Stromal cell of bone marrow (primary cell): ENCODE measurements at places on chromosomes 16 and 17.
A peak's percentile ranks its signal among the peaks of the same experiment; 100 is the strongest.

DNA sequence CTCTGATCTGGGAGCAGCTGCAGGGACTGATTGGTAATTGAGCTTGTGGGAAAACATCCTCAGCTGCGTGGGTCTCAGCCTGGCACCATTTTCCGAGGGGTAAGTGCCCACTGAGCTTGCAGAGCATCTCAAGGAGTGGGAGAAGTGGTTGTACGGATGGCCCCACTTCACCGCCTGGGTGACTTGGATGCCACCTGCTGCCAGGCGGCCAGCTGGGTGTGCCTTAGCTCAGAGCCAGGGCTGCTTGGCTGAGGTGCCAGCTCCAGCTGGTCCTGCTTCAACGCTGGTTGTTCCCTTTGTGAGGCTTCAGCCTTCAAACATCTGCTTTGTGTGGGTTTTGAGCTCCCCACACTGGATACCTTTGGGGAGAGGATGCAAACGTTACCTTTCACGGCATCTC is 482.7 kb upstream of the EEF2KMT start:
- DNase-seq: no peak

DNA sequence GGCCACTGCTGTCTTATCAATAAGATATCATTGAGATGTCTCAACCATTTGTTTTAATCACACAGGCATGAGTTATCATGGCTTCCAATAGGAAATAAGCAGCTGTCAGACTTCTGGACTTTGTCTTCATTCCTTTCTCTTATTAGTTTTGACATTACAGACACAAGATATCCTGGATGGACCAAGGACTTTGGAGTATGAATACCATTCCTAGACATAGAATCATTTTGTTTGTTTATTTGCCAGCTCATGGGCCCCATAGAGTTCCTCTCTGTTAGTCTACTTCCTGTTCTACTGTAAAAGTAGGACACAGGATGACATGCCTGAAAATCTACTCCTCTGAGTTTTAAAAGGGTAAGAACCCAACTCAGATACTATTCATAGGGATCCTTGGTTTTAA is 77.7 kb upstream of the KCNJ16 start:
- no peak for DNase-seq

DNA sequence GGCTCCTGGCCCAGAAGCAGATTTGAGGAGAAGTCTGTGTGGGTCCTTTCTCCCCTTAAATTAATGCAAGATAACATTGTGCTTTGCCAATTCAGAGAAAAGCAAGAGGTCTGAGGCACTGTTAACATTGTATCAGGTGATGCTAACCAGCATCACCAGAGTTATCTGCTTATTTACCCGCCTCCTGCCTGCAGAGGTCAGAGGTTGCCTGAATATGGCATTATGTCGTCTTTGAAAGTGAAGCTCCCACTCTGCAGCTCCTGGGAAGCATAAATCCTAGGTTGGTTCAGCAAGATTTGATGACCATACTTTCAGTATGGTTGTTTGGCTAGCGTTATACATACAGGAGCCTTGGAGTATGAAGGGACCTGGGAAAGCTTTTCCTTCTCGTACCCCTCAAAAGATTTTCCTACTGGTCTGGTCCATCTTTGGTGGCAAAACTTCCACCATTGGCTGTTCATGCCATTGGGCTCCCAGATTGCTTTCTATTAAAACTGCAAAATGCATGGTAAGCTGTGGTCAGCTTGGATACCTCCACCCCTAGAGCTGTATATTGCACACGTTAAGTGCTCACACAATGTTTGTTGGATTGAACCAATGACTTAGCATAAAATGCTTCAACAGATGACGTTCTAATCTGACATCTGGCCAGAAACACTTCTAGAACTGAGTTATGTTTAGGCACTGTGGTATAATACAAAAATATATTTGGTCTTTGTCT is 24.1 kb downstream of the CHD9 start:
- no peak for DNase-seq

DNA sequence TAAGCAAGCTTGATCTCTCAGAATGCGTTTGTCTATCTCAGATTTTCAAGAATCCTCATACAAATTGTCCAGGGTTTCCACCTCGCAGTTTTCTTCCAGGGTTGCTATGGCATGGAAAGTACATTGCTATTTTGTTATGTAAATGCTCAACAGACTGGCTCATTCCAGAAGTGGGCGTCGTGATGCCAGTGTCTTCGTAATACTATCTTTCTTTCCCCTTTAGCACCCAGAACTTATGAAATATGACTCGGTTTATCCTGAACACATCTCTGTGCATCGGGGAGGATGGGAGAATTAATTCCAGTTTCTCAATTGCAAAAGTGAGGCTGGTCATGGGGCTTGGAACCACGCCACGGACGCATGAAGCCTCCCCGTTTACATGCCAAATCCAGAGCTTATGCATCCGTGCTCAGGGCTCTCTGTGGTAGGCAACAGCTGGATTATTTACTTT is 405.0 kb downstream of the WWOX start:
- no peak for DNase-seq

DNA sequence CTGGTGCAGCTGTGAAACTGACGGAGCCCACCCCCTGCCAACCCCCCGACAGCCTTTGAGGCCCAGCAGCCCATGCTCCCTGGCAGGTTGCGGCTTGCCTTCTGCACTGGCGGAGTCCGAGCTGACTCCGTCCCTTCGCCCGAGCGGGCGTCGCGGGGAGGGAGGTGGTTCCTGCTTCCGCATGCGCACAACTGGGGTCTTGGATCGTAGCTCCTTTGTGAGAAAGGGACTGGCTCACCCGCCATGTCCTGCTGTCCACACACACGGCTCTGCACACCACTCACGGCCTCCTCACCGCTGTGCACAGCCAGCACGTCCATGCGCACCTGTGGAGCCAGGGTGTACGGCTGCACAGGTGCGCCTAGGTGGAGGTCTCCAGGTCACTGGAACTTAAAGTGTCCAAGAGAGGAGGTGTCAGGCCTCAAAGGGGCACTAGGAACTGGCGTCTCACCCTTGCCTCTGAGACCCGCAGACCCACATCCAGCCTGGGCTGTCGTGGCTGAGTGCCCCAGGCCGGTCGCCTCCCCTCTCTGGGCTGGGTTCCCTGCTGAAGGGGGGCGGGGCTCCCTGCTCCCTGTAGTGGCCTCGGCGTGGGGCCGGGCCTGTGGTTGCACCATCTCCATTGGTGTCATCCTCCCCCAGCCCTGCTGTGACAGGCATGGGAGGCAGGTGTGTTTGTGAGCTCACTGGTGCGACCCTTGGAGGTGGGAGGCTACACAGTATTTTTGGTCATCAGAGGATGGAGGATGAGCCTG is 45.3 kb downstream of the JPH3 start:
- DNase-seq: no peak

- DNase-seq: no peak
Observed at GRCh38 chr17:32672711-32673110, 185.9 kb downstream of the CDK5R1 start.

DNA sequence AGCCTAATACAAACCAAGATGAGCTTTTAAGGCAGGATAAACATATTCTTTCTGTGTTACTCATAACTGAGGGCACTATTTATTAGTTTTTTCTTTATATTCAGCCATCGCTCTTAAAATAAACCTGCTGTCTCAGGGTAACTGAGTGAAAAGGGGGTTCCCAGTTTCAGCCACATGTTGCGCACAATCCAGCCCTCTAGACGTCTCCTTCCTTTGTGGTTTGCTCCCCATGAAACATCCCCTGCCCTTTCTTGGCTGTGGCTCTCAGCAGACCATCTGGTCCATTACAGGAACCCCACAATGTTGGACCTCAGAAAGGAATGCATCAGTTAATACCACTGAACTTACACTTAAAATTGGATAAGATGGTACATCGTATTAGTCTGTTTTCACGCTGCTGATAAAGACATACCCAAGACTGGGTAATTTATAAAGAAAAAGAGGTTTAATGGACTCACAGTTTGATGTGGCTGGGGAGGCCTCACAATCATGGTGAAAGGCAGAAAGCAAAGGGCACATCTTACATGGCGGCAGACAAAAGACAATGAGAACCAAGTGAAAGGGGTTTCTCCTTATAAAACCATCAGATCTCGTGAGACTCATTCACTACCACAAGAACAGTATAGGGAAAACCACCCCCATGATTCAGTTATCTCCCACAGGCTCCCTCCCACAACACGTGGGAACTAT is 12.6 kb upstream of the IL21R start:
- no peak for DNase-seq

DNA sequence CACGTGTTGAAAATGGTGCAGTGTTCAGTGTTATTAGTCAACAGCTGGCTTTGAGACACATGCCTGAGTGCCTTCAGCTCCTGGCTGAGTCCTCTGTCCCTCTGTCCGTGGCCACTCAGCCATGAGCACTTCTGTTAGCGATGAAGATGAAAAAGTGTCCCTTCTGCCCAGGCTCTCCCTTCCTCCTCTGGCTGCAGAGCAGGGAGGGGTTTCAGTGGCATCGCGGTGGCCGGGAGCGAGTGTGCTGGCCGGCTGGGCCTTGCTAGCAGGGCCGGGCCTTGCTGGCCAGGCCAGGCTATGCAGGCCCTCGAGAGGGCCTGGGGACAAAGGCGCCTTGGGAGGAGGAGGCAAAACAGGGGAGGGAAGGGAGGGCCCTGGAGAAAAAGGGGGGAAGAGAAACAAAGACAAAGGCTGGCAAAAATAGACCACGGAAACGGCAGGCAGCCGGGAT is 47.7 kb downstream of the CMIP start:
- no peak for DNase-seq

DNA sequence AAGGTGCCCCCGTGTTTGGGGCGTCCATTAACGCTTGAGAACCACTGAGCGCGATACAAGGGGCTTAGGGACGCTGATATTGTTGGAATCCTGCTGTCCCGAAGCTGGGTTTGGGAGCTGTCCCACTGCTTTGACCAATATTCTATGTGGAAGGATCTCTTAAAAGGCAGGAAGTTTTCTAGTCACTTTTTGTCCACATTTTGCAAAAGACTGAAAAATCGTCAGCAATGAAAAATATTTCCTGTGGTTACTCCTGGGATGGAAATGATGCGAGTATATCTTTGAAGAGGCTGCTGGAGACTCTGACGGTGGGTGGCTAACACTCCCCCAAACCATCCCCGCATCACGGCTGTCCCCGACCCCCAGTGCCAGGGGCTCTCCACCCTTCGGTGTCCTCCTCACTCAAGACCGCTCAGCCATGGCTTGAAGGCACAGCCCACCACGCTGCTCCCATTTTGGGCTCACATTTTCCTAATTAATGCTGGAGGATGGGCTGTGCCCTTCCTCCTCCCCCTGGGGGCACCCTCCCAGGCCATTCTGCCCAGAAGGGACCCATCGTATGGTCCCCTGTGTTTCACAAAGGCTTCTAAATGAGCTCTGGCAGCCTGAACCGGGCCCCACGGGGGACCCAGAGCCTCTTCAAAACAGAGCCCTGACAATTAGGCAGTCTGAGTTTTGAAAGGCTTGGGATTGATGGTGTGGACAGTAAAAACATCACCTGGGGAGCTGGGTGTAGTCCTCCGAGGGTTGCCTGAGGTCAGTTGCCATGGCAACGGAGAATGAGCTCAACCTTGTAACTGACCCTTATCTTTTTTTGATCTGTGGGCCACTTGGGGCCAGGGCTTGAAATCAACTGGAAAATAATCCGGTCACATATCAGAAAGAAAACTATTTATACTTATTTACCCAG is 158.6 kb downstream of the C16orf78 start:
- DNase-seq: no peak

GRCh38 chr17:9062399-9062902 is 41.1 kb downstream of the NTN1 start:
- no peak for DNase-seq

DNA sequence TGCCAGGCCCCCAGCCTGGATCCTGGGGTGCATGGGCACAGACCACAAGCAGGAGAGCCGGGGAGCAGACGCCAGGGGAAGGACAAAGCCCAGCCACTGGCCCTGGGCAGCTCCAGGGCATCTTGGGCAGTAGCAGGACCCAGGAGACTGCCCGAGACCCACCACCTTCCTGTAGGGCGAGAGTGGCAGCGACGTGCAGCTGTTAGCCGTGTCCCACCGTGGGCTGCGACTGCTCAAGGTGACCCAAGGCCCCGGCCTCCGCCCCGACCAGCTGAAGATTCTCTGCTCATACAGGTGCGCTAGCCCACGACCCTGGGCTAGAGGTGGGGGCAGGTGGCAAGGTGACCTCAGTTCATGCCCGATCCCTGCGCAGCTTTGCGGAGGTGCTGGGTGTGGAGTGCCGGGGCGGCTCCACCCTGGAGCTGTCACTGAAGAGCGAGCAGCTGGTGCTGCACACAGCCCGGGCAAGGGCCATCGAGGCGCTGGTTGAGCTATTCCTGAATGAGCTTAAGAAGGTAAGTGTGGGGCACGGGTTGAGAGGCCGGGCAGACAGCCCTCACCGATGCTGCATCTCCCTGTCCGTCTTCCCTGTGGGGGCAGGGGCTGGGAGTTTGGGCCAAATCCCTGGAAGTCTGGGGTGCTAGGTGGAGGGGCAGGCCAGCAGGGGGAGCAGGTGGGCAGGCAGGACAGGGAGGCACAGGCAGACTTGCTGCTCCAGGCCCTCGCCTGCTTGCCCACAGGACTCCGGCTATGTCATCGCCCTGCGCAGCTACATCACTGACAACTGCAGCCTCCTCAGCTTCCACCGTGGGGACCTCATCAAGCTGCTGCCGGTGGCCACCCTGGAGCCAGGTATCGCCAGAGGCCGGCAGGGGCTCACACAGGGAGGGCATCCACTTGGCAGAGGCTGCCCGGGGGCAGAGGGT is 13.5 kb upstream of the SMIM5 start:
- DNase-seq: no peak

DNA sequence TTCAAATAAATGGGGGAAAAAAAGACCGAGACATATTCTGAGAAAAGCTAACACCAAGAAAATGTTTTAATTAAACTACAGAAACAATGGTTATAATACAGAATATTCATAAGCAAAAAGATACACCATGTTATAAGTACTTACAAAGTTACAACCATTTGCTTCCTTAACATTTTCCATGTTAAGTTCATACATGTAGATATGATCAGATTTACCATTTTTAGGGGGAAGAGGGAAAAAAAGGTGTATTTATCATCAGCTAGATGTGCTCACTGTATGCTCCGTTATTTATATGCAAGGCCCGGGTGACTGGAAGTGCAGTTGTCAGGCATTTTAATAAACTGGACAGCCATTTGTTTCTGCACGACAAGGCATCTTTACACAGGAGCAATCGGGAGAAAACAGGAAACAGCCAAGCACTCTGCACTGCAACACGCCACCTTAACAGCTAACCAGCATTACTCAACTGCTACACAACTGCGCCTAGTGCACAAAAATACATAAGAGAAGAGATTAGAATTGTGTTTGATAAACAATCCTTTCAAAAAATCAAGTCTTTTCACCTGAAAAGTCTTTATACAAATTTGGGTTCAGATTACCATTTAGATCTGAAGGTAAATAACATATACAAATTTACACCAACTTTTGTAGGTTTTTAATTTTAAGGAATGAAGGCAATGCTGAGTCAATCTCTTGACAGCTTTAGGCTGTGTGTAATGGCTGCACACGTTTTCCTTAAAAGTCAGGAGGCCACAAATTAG is 2.9 kb downstream of the SRSF2 start:
- no peak for DNase-seq

GRCh38 chr17:40247926-40248495 is 28.9 kb downstream of the WIPF2 start:
- no peak for DNase-seq

GRCh38 chr17:1485423-1486376 is 6.8 kb downstream of the MYO1C start:
- peak; percentile 43 for DNase-seq

GRCh38 chr17:50027172-50027880 is 28.6 kb upstream of the ITGA3 start:
- DNase-seq: peak; percentile 87
